ENCODE measurements at places on chromosomes 4 and X.

DNA sequence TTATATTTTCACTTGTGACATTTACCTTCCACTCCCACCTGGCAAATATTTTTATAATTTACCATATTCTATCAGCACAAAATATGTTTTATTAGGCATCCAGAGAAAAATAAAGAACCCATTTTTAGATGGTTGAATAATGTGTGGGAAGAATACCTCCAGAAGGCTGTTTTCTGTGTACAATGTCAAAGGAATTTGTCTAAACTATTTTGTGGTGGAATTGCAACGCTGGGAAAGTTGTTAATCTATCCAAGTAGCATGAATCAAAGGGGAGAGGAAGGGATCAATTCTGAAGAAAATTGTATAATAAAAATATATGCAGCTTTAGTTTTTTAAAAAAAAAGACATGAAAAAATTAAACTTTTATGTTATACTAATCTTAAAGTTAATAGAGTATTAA, 706.5 kb downstream of the FSTL5 start:
- no peak for DNase-seq

GRCh38 chrX:40827331-40827730, 92.0 kb upstream of the MED14 start:
- DNase-seq: no peak

DNA sequence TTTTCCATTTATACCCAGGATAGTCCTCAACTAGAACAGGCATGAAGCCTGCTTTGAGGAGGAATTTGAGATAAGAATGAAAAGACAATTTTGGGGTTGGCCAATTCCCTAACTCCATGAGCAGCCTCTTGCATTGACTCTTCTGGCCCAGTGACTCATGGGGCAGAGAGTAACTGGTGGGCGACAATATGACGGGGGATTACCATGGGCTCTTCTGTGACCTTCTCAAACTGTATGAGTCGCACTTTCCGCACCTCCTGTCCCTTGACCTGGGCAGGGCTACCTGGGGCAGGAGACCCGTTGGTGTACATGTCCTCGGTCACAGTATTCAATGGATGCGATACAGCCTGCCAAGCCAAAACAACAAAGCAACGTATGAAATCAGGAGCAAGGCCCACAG, 13.3 kb downstream of the MPP1 start:
- DNase-seq: no peak

- peak; percentile 4 for DNase-seq
These were observed 33.7 kb upstream of the HMX1 start for GRCh38 chr4:8905226-8905772.

DNA sequence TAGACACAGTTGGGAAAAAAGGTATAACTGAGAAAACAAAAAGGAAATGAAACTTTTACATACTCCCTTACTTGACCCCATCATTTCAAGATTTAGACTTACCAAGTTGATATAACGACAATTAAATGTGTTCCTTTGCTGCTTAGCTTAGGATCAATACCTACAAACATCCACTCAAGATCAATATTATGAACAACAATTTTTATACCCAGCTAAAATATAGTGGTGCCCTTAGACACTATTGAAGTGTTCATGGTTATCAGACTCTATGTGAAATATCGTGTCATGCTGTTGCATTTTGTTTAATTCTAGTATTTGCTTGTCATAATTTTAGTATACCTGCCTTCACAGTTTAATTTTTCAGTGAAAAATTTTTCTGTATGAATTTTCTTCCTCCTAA, 4.2 kb downstream of the ARSH start:
- DNase-seq: no peak

- DNase-seq: no peak
These were observed 805.4 kb upstream of the GALNTL6 start for GRCh38 chr4:171007618-171008390.

DNA sequence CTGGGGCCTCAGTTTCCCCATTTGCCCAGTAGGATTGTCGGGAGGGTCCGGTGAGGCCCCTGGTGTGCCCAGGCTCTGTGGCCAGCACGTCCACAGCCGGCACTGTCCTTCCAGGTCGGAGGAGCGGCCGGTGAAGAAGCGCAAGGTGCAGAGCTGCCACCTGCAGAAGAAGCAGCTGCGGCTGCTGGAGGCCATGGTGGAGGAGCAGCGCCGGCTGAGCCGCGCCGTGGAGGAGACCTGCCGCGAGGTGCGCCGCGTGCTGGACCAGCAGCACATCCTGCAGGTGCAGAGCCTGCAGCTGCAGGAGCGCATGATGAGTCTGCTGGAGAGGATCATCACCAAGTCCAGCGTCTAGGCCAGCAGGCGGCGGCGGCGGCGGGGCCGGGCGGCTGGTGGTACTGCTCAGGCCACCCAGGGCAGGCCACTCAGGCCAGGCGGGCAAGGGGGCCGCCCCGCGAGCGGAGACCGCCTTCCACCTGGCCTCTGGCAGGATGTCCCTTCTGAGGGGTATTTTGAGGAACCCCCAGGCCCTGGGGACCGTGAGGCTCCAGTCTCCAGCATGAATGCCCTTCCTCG, 6.7 kb downstream of the MSANTD1 start:
- peak; percentile 3 for DNase-seq

DNA sequence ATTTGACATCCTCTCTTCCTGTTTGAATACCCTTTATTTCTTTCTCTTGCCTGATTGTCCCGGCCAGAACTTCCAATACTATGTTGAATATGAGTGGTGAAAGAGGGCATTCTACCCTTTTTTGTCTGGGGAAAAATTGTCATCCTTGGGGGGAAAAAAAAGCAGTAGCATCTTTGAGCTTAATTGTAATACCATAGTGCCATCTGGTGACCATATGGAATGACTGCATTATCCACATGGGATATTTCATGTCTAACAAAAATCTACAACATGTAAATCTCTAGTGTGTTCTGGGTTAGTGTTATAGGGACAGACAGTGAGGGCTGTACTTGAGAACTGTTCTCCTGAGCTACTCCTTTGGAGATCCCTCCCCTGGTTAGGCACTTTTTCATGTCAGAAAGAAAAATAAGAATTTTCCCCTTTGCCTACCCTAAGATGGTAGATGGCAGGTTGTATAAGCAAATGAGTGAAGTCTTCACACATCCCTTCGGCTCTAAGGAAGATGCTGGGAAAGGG, 26.0 kb downstream of the CAPN6 start:
- DNase-seq: no peak

DNA sequence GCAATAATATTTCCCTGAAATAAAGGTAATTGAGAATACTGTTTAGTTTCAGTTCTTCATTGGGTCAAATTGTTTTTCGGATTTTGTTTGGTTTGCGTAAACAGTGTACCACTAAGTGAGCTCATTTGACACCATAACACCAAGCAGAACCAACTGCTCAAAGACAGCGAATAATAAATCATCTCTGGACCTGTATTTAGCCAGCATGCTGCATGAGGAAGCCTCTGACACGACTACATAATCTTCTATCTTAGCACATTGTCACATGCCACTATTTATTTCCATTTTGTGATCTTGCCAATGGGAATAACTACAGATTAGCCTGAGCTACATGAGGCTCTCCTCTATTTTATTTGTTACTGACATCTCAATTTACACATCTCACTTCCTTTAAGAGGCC, 12.1 kb upstream of the PRKG2 start:
- DNase-seq: no peak

GRCh38 chr4:88054229-88054628, 46.8 kb downstream of the PKD2 start:
- no peak for DNase-seq

DNA sequence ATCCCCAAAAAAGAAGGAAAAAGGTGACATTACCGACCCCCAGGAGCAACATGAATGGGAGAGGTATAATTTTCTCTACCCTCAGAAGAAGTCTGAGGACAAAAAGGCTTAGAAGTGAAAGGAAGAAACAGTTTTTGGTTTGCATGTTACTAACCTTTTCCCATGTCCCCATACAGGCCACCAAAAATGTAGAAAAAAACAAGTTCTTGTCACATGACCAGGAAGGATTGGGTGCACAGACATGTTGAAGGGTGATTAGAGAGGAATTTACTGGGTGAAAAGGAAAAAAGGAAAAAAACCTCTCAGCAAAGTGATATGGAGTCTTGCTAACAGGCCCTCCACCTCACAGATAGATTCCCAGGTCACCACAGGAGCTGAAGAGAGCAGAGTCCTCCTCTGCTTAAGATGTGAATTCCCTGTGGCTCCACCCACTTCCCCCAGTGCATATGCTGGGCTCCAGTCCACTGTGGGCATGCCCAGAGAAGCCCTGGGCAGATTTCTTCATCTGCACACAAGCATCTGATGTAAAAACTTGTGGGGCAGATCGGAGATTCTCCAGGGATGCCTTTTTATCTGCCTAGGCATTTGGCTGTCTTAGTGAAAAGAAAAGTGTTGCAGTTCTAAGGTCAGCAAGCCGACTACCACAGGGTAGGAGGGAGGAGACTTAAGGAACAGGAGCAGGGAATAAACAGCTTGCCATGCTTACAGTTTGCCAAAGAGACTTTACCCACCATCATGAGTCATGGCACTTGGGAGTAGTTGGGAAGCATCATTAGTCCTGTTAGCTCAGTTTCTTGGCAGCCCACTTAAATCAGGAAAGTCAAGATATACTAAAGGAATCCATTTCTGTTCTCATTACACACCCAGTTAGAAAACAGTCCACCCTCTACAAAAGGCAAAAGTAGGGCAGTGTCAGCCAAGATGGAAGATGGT, 25.0 kb upstream of the PASD1 start:
- DNase-seq: no peak

- DNase-seq: no peak
These were observed 518 bp upstream of the SAT1 start for GRCh38 chrX:23782455-23782854.

- DNase-seq: no peak
These were observed 106.5 kb downstream of the ATP11C start for GRCh38 chrX:139826065-139827044.

DNA sequence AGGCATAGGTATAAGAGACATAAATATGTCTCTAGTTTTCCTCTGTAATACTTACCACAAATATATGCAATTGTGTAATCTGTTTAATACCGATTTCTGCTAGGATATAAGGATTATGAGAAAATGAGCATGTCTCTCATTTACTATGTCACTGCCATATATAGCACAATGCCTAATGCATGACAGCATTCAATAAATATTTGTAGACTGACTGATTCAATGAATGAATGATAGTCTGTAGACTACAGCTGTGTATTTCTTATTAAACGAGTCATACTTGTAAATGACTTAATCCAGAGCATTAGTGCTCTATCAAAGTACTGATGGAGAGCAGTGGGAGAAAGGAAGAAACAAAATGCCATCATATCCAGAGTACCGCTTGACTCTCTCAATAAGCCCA, 175.6 kb downstream of the PPP3CA start:
- DNase-seq: no peak

GRCh38 chr4:17027495-17027894, 129.1 kb upstream of the LDB2 start:
- no peak for DNase-seq

DNA sequence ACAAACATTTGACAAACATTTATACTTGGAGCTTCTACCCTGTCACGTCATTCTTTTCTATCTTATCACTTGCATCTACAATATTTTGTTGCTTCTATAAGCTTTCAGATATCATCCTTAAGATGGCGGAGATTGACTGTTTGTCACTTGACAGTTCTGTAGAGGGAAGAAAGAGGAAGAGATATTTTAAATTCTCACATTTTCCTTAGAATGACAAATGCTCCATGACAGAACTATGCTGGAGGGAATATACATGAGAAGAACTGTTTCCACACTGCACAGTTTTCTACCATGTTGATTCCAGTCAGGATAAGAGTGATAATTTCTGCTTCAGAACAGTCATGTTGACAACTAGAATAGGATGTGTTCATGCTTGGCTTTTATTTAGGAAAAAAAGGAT, 29.7 kb downstream of the FAM133A start:
- no peak for DNase-seq
